SK-N-SH treated with all-trans-retinoic acid at 6 μM for 48 hours (cell line): ENCODE measurements at places on chromosomes 6 and 20.
A peak's percentile ranks its signal among the peaks of the same experiment; 100 is the strongest.

DNA sequence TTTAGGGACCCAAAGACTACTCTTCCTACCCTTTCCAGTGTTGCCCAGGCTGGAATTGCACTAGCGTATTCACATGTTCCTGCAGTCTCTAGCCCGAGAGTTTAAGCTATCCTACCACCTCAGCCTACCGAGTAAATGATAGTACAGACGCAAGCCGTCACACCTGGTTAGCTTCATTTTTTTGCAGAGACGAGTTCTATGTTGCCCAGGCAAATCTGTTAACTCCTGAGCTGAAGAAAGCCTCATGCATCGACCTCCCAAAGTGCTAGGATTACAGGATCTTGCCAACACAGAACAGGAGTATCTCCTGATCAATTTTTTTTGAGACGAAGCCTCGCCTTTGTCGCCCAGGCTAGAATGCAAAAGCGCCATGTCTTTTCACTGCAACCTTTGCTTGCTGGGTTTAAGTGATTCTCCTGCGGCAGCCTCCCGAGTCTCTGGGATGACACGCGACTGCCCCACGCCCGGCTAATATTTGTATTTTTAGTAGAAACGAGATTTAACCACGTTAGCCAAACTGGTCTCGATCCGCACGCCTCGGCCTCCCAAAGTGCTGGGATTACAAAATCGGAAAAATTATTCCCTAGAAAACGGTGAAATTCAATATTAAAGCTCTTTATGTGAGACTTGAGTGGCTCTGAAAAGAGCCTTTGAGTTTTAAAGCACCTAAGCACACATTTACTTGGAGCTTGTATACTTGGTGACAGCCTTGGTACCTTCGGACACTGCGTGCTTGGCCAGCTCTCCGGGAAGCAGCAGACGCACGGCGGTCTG, 128.5 kb downstream of the HFE start:
- ATAC-seq = peak; percentile 44

DNA sequence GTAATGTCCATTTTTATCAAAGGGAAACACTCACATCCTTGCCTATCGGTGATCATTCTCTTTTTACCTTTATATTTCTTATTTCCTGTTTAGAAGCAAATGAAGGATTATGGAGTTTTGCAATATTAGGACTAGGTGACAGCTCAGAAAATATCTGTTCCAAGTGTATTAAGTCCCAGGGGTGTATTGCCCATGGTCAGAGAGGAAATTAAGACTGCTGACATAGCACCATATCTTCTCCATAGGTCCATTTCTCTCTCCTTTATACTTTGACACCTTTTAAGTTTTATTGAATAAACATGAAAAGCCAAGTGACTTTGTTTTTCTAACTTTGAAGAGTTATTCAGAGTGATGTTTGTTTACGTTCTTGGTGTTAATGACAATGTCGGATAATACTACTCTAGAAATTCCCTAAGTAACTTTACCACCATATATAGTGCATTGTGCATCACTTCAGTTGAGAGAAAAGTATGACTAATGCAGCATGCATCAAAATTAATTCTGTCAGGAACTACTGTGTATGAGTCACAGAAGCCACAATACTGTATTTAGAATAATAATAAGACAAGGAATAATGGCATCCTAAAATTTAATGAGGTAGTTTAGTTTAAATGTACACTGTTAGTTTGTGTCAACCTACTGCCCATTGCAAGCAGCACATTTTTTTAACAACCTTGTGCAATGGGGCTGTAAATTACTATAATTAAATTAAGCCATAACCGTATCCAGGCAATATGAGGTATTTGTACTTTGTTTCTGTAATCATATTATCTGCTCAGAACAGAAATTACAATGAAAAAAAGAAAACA, 474.4 kb upstream of the RNF217 start:
- ATAC-seq = peak; percentile 41; the same call in 1 of the 3 replicates

DNA sequence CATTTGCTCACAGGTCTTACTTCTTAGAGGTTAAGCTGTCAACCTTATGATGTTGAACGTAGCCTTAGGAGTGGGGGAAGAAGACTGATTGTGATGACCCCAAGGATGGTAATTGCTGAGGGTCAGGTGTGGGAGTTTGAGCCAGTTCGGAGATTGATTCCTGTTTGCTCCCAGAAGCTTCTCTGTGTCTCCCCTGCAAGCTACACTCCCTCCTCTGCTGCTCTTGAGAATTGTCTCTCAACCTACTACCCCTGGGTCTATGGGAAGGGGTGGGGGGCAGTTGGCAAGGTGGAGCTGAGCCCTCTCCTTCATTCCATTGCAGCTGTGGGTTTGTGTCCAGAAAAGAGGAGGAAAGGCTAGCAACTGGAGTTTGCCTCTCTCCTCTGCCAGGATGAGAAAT, 113.8 kb downstream of the PLEKHG1 start:
- ATAC-seq = no peak

- ATAC-seq = no peak
Observed at GRCh38 chr6:161985876-161986423, 712.1 kb upstream of the AGPAT4 start.

GRCh38 chr6:99282479-99283062, 66.9 kb downstream of the FAXC start:
- peak; percentile 87 for ATAC-seq

- ATAC-seq = no peak
Observed at GRCh38 chr6:128657181-128657580, 136.8 kb upstream of the PTPRK start.

GRCh38 chr6:154805288-154805911, 72.2 kb downstream of the SCAF8 start:
- ATAC-seq = peak; percentile 76; the same call in 2 of the 3 replicates

GRCh38 chr6:293193-294174, 1.2 kb downstream of the DUSP22 start:
- ATAC-seq = no peak

- peak; percentile 1 for ATAC-seq
Observed at GRCh38 chr6:43172104-43173007, 1.3 kb downstream of the SRF start.

GRCh38 chr20:50339466-50339901, 148.9 kb downstream of the CEBPB start:
- peak; percentile 87 for ATAC-seq

DNA sequence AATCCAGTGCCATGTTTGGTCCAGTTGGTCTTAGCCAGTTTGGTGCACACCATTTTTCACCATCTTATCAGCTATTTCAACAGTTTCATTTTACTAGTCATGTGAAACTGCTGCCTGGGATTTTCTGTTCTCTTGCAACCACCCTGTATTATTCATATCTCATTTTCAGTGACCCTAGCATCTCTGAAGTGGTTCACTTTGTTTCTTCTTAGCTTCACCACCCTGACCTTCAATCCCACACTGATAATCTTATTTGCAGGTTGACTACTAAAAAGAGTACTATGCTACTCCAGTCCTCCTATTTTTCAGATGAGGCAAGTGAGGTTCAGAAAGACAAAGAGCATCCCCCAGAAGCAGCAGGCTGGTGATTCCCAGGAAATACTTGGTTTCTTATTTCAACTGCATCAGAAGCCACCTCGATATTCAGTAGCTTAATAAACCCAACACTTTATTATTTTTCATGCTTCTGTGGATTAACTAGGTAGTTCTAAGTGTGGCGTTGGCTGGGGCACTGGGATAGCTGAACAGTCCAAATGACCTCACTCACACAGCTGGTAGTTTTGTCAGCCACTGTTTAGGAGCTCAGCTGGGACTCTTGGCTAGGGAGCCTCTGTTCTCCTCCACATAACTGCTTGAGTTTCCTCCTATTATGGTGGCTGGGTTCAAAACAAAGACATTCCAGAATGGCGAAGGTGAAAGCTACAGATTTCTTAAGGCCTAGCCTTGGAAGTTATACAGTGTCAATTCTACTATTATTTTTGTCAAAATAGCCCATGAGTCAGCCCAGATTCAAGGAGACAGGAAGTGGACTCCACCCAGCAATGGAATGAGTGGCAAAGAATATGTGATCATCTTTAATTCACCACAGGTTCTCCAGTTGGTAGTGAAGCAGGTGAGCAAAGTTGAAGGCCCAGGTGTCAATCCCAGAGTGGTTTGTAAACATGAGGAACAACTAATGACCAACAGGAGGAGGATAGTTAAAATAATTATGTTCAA, 40.6 kb downstream of the BPIFB4 start:
- ATAC-seq = no peak

- ATAC-seq = peak; percentile 71
Observed at GRCh38 chr20:8018958-8019245, 659 bp downstream of the TMX4 start.

- no peak for ATAC-seq
Observed at GRCh38 chr20:57787990-57788781, 78.4 kb upstream of the PMEPA1 start.

GRCh38 chr6:150749091-150749670, 116.3 kb upstream of the MTHFD1L start:
- no peak for ATAC-seq

- ATAC-seq = no peak
Observed at GRCh38 chr6:75438442-75439116, 55.0 kb downstream of the FILIP1 start.

DNA sequence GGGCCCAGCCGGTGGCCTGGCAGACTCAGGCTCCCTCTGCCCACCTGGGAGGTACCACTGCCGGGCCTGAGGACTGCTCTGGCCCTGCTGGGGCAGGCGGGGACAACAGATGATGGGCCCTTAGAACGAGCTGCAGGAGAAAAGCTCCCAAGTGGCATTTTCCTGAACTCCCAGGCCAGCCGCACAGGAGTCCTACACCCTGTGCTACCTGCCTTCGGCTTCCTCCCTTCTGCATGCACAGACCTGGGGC, 41.3 kb downstream of the DSTN start:
- peak; percentile 68 for ATAC-seq

- no peak for ATAC-seq
Observed at GRCh38 chr6:125639466-125640020, 109.9 kb upstream of the HEY2 start.

DNA sequence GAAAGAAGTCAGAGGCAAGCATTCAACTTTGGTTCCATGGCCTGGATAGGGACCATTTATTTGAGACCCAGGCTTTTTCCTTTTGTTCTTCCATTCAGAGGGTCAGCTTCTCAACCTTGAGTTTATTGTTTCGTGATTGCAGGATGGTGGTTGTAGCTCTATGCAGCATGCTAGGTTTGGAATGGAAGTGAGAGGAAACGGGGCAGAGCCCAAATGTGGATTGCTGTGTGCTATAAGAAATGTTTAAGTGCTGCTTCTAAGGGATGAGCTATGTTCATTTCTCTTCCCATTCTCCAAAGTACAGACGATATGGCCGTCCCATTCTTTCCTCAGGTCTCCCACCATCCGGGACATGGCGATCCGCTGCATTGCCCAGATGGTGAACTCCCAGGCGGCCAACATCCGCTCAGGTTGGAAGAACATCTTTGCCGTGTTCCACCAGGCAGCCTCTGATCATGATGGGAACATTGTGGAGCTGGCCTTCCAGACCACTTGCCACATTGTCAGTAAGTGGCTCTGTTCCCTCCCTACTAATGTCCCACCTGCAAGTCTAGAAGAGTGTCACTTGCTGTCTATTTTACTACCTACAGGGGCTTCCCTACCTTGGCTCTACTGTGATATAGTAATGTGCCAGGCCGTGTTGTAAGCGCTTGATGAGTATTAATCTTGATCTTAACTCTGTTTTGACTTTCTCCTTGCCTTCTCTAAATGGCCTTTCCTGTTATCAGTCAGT, 36.0 kb upstream of the CSE1L start:
- ATAC-seq = no peak

DNA sequence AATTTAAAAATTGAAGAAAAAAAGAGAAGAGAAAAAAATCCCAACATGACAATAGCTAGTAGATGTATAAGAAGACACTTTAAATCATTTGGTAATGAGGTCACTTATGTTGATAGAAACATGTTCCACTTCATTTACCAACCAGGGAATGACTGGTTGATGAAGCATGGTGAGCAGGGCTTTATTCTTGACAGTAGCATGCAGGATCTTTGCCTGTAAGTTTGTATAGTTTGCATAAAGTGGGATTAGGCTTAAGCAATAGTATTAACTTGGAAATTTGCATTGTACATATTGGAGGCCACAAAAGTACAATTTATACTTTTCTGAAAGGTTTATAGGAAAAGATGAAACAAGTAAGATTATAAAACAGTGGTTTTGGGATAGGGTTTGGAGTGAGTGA, 67.0 kb downstream of the NOX3 start:
- ATAC-seq = no peak

DNA sequence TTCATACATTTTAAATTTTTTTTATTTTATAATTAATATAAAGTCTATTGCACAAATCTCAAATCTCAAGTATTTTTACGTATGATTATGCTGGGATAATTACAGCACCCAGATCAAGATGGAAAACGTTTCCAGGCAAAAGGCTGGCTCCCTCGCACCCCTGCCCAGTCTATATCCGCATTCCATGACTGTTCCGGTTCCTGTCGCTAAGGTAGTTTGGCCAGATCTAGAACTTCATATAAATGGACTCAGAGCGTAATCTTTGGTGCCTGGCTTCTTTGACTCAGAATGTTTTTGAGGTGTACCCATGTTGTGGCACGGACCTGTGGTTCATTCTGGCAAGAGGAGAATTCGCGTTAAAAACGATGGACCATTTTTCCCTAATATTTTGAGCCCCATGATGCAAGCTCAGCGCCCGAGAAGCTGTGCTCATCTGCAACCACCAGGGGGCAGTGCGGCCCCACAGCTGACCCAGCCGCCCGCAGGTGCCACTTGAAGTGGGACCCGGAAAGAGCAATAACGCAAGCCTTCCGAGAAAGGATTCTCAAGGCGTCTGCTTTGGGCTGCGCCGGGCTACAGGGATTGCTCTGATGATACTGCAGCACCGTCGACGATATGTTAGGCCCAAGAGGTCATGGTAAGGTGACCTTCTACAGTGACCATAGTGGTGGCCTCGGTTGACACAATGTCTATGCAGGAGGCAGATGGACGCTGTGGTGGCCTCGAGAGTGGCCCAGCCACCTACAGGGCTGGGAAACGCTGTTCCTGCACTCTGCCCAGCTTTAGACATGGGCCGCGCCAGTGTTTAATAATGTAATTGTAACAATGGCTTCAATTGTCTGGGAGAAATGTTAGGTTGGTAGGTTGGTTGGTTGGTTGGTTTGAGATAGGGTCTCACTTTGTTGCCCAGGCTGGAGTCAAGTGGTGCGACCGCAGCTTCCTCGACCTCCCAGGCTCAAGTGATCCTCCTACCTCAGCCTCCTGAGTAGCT, 160.1 kb downstream of the ZMYND8 start:
- ATAC-seq = peak; percentile 94

DNA sequence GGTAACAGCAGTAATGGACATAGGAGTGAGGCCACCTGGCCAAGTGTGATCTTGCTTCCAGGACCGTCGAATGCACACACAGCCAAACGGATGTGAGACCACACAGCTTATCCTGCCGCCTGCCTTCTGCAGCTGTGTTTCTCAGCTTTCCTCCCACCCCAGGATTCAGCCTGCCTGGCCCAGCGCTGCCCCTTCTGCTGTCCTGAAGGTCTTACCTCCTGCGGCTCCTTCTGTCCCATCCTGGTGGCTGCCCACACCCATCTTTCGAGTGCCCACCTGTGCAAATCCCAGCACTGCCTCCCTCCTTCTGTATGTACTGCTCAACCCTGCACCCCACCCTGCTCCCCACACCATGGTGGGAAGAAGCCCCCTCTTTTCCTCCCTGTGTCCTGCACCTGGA, 49.4 kb upstream of the DACT2 start:
- no peak for ATAC-seq

DNA sequence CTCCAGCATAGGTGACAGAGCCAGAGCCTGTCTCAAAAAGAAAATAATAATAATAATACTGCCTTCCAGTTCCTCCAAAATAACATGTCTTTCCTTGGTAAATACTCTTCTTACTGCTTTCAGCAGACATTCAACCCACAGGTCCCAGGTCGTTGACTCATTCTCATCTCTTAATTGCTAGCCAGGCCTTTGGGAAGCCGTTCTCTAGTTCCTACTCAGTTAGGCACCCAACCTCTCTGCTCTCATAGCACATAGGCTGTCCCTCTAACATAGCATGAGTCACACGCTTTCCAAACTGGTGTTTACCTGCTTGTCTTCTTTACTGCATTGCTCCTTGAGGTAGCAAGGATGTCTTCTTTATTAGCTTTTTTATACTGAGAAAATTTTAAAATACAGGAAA, 98.8 kb downstream of the LAMA2 start:
- ATAC-seq = no peak
